Tibial artery (tissue), 4 donors: ENCODE measurements at places on chromosomes 13 and 19.

DNA sequence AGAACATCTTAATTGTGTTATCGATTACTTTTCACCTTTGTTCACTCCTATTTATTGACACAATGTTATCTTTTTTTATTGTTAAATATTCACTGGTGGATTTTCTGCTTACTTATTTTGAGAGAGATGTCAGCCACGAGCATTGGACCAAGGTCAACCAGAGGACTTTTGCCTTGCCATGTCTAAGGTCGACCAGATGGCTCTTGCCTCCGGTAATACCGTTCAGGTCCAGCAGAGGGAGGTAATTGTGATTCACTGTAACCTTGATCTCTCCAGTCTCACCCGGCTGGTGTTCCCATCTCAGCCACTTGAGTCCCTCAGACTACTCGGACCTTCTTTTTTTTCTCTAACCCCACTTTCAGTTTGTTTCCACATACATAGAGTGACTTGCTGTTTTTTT is 1438.1 kb downstream of the UQCRFS1 start:
- no peak overlapping the region for H3K27ac ChIP-seq
- no peak overlapping the region for H3K4me3 ChIP-seq
- H3K27me3 ChIP-seq, result no peaks in the 10 kb centered on the region
- no peaks in the 10 kb centered on the region for H3K4me1 ChIP-seq

GRCh38 chr19:2650515-2650914 is 52.0 kb downstream of the GNG7 start:
- H3K4me3 ChIP-seq, result no peak overlapping the region
- no peaks in the 10 kb centered on the region for H3K36me3 ChIP-seq
- no peak overlapping the region for H3K27ac ChIP-seq
- H3K27me3 ChIP-seq, result peaks cover 40% of the 10 kb centered on the region

GRCh38 chr13:101490406-101491015 is 38.0 kb downstream of the ITGBL1 start:
- peaks cover 28% of the 10 kb centered on the region for H3K4me1 ChIP-seq
- DNase-seq, result no peak
- H3K36me3 ChIP-seq, result no peaks in the 10 kb centered on the region
- H3K27me3 ChIP-seq, result no peaks in the 10 kb centered on the region
- no peak overlapping the region for H3K4me3 ChIP-seq

DNA sequence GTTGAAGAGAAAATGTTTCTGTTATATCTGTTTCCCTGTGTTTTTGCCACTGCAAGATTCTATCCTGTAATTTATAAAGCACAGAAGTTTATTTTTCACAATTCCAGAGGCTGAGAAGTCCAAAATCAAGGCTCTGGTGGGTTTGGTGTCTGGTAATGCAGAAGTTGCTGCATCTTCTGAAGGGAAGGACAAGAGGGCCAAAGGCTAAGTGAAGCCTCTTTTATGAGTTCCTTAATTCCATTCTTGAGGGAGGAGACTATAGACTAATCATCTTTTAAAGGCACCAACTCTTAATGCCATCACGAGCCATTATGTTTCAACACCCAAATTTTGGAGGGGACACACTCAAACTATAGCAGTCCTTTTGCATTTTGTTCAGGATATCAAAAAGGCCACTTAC is 34.1 kb upstream of the WDFY2 start:
- no peak overlapping the region for H3K4me3 ChIP-seq
- DNase-seq, result no peak
- no peaks in the 10 kb centered on the region for H3K4me1 ChIP-seq
- H3K36me3 ChIP-seq, result no peaks in the 10 kb centered on the region

- H3K4me1 ChIP-seq, result no peaks in the 10 kb centered on the region
- no peak for DNase-seq
- peaks cover 3% of the 10 kb centered on the region for H3K36me3 ChIP-seq
- no peaks in the 10 kb centered on the region for H3K27me3 ChIP-seq
- H3K4me3 ChIP-seq, result no peak overlapping the region
These were observed 2.6 kb upstream of the ZNF559 start for GRCh38 chr19:9321338-9321737.

- H3K27me3 ChIP-seq, result no peaks in the 10 kb centered on the region
- no peak overlapping the region for H3K4me3 ChIP-seq
- H3K36me3 ChIP-seq, result no peaks in the 10 kb centered on the region
- H3K4me1 ChIP-seq, result peaks cover 68% of the 10 kb centered on the region
- no peak overlapping the region for H3K27ac ChIP-seq
- DNase-seq, result no peak
These were observed 7.6 kb downstream of the AKT2 start for GRCh38 chr19:40277356-40278059.

GRCh38 chr13:39935155-39935554 is 279.7 kb downstream of the COG6 start:
- no peaks in the 10 kb centered on the region for H3K27me3 ChIP-seq
- no peak overlapping the region for H3K4me3 ChIP-seq
- no peaks in the 10 kb centered on the region for H3K4me1 ChIP-seq
